CD4-positive, alpha-beta T cell treated with Interleukin-21 for 1 hour (primary cell): ENCODE measurements at places on chromosomes 2 and 18.

GRCh38 chr2:28507796-28508764, 12.2 kb downstream of the PLB1 start:
- peak; percentile 38 for DNase-seq

- DNase-seq = no peak
These were observed 21.5 kb downstream of the SH2D6 start for GRCh38 chr2:85439986-85440385.

GRCh38 chr2:218422403-218423086, 3.6 kb downstream of the VIL1 start:
- DNase-seq = no peak

DNA sequence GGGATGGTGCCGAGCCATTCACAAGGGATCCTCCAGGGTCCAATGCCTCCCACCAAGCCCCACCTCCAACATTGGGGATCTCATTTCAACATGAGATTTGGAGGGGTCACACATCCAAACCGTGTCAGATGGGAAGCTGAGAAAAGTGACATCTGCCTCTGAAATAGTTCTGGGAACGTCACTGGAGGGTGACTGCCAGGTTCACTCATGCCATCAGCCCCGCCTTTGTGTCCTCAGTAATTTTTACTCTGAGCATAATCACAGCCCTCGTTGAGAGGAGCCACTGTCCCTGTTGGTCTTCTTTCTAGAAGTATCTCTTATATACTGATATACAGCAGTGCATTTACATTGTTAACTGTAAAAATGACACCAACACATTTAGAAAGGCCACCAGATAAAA, 67.4 kb downstream of the KLHL29 start:
- DNase-seq = no peak

GRCh38 chr2:189253836-189254235, 74.3 kb upstream of the COL5A2 start:
- no peak for DNase-seq

GRCh38 chr2:132747046-132747445, 77.0 kb upstream of the LYPD1 start:
- DNase-seq = no peak

DNA sequence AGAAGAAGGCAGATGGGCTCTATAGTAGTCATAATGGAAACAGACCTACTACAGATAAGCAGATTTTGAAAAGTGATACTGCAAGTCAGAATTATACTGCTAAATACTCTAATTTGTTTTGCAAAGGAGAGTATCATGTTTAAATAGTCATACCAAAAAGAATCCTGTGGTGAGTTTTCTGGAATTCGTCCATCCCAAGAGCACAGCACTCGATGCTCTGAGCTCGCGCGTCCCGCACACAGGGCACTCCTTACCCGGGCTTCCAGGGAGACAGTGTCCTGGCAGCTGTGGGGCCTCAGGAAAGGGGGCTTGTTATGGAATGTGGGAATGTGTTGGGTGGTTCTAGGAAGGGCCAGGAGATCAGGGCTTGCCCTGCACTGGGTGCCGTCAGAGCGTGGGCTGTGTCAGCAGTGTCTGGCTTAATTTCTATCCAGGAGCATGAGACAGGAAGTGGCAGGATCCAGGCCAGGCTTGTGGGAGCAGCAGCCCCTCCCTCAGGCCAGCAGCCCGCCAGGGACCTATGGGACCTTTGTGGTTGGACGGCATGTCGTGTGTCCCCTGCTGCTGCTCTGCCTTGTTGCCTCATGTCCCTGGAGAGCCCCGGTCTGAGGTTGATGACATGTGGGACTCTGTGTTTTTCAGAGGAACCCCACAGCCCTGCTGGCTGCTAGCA, 193.2 kb upstream of the TPO start:
- no peak for DNase-seq

GRCh38 chr2:28997237-28997846, 16.2 kb downstream of the TOGARAM2 start:
- DNase-seq = no peak

DNA sequence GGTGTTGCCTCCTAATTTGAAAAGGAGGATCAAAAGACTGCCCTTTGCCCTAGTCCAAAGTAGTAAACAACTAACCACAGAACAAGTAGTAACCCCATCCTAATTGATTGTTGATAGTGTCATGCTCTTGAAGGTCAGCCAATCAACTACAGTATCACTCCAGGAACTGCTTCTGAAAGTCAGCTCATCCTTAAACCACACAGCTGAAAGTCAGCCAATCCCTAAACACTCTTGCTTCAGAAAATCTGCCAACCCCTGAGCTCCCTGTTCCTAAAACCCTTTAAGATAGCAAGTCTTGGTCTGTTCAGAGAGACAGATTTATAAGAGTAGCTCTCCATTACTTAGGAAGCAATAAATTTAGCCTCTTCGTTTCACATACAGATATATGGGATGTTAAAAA, 51.6 kb upstream of the CPO start:
- DNase-seq = no peak

DNA sequence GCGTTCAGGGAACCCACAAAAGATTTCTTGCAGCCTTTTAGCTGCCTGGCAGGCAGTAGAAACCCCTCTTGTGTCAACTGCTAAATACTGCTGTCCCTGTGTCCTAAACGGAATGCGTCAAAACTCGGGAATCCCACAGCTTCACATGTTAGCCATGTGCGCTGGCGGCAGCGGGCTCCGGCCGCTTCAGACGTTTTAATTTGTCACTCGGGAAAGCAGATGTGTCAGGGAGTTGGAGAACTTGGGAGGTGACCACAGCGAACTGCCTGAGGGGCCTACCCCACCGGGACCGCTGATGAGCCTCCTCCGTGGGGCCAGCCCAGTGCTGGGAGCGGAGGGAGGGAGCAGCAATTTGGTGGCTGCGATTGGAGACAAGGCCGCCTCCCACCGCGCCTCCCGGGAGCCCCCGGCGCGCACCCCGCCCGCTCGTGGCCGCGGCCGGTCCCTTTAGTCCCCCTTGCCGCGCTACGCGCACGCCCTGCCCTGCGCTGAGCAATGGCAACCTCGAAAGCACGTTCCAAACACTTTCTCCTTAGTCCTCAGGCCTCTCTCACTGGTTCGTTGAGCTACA, 146.1 kb upstream of the SATB2 start:
- no peak for DNase-seq

- DNase-seq = peak; percentile 33
These were observed 550 bp downstream of the RAB1A start for GRCh38 chr2:65129286-65129825.

DNA sequence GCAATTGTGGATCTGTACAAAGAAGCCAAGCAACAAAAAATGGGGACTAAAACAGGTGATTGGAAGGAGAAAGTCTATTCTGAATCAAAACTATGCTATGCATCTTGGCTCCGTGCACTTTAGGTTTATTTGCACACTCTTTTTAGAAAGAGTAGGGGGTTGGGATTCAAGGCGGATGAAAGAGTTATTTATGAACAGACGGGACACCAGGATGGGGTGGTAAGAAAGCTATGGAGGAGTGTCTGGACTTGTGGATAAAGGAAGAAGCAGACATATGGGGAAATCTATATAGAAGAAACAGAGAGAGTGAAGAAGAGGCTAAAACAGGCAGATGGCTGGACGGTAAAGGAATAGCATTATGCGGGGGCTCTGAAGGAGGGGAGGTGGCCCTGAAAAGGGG, 57.8 kb downstream of the TCF4 start:
- DNase-seq = no peak

DNA sequence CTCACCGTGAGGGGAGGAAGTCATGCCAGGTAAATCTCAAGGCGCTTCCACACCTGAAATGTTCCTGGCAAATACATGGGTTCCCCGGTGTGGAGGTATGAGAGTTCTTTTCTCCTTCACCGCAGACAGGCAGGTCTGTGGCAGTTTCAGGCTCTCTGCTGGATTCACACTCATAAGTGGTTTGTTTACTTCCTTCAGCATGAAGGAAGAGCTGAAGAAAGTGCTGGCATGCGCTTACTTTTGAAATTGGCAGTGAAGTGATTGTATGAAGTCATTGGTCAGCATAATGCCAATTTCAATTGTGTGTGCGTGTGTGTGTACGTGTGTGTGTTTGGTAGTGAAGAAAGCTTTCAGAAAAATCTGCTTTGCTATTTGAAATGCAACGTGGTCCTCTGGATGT, 43.4 kb downstream of the RNF144A start:
- no peak for DNase-seq

GRCh38 chr2:9555297-9556120, at the start of gene ADAM17:
Gene ADAM17 (minus strand): TSS chr2:9555830. CDS start chr2:9555605, 225 bp downstream.
- DNase-seq = peak; percentile 86

- no peak for DNase-seq
These were observed 2.7 kb downstream of the CHAC2 start for GRCh38 chr2:53770264-53770663.

GRCh38 chr2:95058989-95059641, 33.6 kb downstream of the MAL start:
- no peak for DNase-seq

DNA sequence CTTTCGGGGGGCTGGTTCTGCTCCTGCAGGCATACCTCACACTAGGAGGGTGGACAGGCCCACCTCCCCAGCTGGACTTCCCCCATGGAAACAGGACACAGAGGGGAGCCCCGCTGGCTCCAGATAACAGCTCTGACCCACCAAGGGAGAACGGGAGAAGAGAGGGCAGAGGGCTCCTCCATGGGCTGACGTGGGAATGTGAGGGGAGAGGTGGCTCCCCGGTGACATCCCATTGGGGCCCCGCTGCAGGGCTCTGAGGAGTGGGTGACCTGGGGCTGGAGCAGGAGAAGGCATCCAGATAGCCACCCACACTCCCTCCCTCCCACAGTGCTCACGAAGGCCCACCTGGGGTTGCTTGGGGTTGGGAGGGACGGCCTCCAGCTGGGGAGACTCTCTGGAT, 45.9 kb downstream of the FBLN7 start:
- no peak for DNase-seq

DNA sequence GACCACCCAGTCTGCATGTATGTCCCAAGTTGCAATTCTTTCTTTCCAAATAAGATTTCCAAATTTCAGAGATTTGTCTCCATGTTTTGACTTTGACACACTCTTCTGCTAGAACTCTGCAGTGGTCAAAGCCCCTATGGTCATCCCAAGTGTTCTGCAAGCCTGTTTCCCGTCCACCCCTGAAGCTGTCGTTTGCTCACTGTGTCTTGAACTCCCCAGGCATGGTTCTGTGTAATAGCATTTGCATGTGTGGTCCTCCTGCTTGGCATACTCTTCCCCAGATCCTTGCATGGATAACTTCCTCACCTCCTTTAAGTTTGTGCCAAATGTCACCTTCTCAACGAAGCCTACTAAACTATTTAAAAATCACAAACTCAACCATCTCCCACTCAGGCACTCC, 3.9 kb upstream of the MTLN start:
- DNase-seq = no peak

DNA sequence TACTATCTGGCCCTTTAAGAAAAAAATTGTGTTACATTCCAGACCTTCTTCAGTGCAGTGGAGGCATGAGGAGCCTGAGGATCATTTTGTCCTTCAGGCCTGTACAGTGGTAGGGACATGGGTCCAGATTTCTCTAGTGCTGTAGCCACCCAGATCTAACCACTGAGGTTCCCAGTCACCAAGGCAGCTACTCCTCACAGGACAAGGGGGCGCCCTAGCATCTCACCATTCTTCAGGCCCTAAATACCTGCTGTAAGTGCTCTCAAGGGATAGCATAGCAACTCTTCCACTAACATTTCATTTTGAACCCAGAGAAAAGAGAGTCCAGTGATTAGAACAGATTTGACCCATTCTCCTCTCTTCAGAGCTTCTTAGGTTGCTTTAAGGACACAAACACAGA, 1533.0 kb downstream of the LRP1B start:
- no peak for DNase-seq

DNA sequence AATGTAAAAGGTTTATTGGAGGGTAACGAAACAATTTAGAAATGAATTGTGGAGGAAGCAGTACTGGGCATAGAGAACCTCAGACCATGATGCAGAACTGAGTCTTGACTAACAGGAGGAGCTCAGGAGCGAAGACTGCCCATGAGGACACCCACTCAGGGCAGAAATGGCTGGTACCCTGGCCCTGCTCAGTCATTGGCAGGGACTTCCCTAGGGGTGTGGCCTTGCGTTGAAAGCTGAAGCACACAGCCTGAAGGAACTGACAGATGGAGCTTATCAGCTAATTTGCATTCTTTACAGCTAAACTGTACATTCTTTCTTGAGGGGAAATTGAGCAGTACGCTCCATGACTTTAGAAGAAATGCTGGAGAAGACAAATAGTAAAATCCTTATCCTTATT, 57.1 kb downstream of the PDK1 start:
- DNase-seq = no peak

DNA sequence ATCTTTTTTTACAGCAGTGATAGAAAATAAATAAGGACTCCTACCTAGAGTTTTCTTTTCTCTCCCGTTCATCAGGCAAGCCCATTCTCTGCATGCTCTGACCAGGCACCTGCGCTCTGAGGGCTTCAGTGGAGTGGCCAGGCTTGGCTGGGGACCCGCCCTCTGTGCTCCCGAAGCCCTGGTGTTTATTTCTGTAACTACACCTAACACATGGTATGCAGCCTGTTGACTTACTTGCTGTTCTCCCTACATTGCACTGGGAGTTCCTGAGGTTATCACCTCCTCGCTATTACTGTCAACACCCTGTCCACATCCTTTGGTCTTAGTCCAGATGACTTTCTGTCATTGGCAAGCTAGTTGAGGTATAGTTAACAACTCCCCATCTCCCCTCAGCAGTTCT, 317.7 kb downstream of the LPIN1 start:
- DNase-seq = peak; percentile 60

- DNase-seq = no peak
These were observed 152.6 kb downstream of the IKZF2 start for GRCh38 chr2:212998626-212999359.

- DNase-seq = no peak
These were observed 67.0 kb downstream of the RBMS1 start for GRCh38 chr2:160426604-160427003.

GRCh38 chr2:67564626-67565025, 167.5 kb downstream of the ETAA1 start:
- no peak for DNase-seq

GRCh38 chr2:54310961-54311360, 54.9 kb upstream of the TSPYL6 start:
- DNase-seq = no peak

- peak; percentile 53 for DNase-seq
These were observed 3.2 kb downstream of the UBE2E3 start for GRCh38 chr2:180983468-180984242.

DNA sequence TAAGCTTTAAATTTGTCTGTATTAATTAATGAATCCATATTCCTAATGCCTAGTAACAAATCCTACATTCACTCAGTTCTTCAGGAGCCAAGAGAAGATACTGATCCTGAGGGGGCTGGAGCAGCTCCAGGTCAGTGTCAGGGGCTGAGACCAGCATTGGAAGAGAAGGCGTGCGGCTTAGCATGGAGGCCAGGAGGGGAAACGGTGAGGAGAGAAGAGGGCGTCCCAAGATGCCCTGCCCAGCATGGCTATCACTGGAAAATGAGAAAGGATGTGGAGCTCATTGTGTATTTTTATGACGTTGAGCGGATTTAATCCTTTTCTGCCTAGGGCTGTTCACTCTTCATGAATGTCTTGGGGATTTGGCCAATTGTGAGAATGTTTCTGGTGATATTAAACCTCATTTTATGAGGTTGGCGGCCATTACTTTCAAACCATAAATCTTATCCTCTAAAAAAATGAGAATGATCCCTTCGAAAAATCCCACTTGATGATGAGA, 131.7 kb downstream of the KCTD1 start:
- no peak for DNase-seq
